IgD-negative memory B cell (primary cell): ENCODE measurements at places on chromosomes 6 and 20. TPM values are rescaled to one million over a fixed set of nuclear protein-coding genes. Genes with fewer than 3 reads are reported as not detected.

RSPO4 gene
- polyA plus RNA-seq, result not detected

SNPH gene
- 1.3 TPM for polyA plus RNA-seq

FAM217A gene
- not detected for polyA plus RNA-seq

RAD21L1 gene
- polyA plus RNA-seq, result not detected

EYS gene
- polyA plus RNA-seq, result 0.04 TPM

COL9A3 gene
- polyA plus RNA-seq, result 11.9 TPM

TREML2 gene
- 12.4 TPM for polyA plus RNA-seq

CRISP3 gene
- polyA plus RNA-seq, result not detected

DLK2 gene
- not detected for polyA plus RNA-seq

NOP56 gene
- 123 TPM for polyA plus RNA-seq

ZNFX1 gene
- 45.2 TPM for polyA plus RNA-seq

KCNG1 gene
- polyA plus RNA-seq, result 3.3 TPM

TFAP2B gene
- polyA plus RNA-seq, result not detected

KHDC1 gene
- 3.1 TPM for polyA plus RNA-seq

RPS6KA2 gene
- polyA plus RNA-seq, result 4.9 TPM

NCOA6 gene
- 10.8 TPM for polyA plus RNA-seq

DEF6 gene
- 122 TPM for polyA plus RNA-seq

PRDM1 gene
- polyA plus RNA-seq, result 11.0 TPM

OXT gene
- polyA plus RNA-seq, result 0.59 TPM

RCAN2 gene
- polyA plus RNA-seq, result not detected

MEP1A gene
- polyA plus RNA-seq, result not detected

PACRG gene
- polyA plus RNA-seq, result not detected

DHX16 gene
- 21.6 TPM for polyA plus RNA-seq

MYBL2 gene
- polyA plus RNA-seq, result 4.6 TPM

CTCFL gene
- polyA plus RNA-seq, result not detected

ABHD16A gene
- 40.1 TPM for polyA plus RNA-seq

PTCHD4 gene
- polyA plus RNA-seq, result not detected

PDE7B gene
- polyA plus RNA-seq, result 0.49 TPM

KIAA0408 gene
- polyA plus RNA-seq, result 0.76 TPM

JAG1 gene
- not detected for polyA plus RNA-seq

FAM162B gene
- polyA plus RNA-seq, result not detected

PREX1 gene
- polyA plus RNA-seq, result 41.7 TPM

COL20A1 gene
- not detected for polyA plus RNA-seq

TMC2 gene
- polyA plus RNA-seq, result not detected

EBF4 gene
- 1.1 TPM for polyA plus RNA-seq

SDHAF4 gene
- 10.9 TPM for polyA plus RNA-seq

FLRT3 gene
- not detected for polyA plus RNA-seq

SERPINB1 gene
- polyA plus RNA-seq, result 85.6 TPM

MYH7B gene
- 0.34 TPM for polyA plus RNA-seq

ASIP gene
- polyA plus RNA-seq, result not detected

WFDC12 gene
- polyA plus RNA-seq, result not detected

FOXS1 gene
- polyA plus RNA-seq, result not detected

ISM1 gene
- 0.13 TPM for polyA plus RNA-seq

CCR6 gene
- 79.3 TPM for polyA plus RNA-seq
